ENCODE measurements at places on chromosomes 2 and 18. TPM values are rescaled to one million over a fixed set of nuclear protein-coding genes. Genes with fewer than 3 reads are reported as not detected.

The FKBP1B gene
- total RNA-seq: 73.8 TPM

The DAW1 gene
- total RNA-seq: 1.2 TPM

The MRO gene
- 0.82 TPM for total RNA-seq

The PDE1A gene
- 51.0 TPM for total RNA-seq

The WDSUB1 gene
- 22.4 TPM for total RNA-seq

The IL1F10 gene
- not detected for total RNA-seq

The TMEM247 gene
- total RNA-seq: not detected

The CDH7 gene
- total RNA-seq: 7.3 TPM

The PLGLB1 gene
- total RNA-seq: 9.4 TPM

The NYAP2 gene
- total RNA-seq: 14.3 TPM

The SEPTIN10 gene
- 115 TPM for total RNA-seq

The CPSF3 gene
- 39.9 TPM for total RNA-seq

The C1QL2 gene
- total RNA-seq: 0.41 TPM

The CCDC138 gene
- 51.8 TPM for total RNA-seq

The SPRED2 gene
- 8.2 TPM for total RNA-seq

The DSG1 gene
- total RNA-seq: under 0.01 TPM
